Stimulated activated CD4-positive, alpha-beta T cell treated with anti-CD3 and anti-CD28 coated beads, Interleukin-4, amount 100 ng/mL, for 48 hours (primary cell): ENCODE measurements at places on chromosomes 5 and 9.

DNA sequence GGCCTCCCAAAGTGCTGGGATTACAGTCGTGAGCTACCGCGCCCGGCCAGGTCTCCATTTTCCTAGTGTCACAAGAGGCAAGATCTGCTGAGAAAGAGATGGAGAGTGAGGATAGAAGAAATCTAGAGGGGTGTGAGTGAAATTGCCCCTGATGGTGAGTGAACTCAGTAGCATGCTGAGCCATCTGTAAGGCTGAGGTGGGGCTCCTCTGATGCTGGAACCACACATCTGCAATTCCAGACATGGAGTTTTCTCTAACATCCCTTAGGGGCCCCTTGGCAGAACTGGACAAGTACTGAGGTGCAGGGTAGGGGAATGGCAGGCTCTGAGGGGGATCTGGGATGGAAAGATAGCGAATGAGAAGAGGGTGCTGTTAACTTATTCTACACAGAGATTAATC, 72.0 kb upstream of the FER start:
- DNase-seq: no peak

DNA sequence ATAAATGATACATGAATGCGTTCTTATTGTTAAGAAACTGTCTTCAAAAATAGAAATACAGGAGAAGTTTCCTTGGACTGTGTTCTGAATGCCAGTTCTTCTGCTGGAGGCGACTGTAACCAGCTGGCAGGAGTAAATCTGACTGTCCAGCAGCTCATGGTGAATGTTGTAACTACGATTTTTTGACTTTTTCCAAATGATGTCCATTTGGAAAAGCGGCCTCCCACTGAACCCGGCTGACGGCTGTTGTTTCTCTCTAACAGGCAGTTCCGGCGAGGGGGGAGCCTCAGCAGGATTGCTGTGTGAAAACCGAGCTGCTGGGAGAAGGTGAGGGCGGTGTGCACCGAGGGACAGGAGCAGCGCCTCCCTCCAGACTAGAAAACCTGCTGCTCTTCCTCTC, 91.9 kb downstream of the EHMT1 start:
- DNase-seq: no peak

DNA sequence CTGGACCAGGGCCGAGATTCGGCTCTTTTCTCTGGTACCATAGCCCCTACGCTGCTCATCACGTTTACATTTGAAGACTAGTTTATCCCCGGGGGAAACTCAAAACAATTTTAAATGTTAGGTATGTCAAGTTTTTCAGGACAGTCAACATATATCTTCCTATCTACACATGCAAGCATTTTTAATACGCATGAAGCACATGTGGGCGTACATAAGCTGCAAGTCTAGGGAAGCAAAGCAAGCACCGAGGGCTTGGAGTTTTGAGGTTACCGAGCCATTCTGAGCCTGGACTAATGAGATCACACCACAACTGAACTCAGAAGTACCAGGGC, 154.4 kb downstream of the AUH start:
- no peak for DNase-seq

GRCh38 chr5:112125903-112126302, 293.2 kb downstream of the EPB41L4A start:
- DNase-seq: no peak

DNA sequence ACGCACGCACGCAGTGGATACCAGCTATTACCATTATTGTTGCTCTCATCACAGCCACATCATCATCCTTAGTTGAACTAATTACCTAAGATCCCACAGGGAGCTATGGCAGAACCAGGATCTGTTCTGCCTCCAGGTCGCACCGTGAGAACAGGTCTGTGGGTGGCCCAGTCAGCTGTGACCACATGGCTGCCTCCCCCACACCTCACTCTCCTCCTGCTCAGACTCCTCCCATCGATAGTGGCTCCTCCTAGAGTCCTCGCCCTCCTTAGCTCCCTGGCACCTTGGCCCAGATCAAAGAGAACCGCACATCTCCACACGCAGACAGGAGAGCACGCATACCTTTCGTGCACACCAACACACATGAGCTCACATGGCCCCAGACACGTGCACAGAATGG, 32.4 kb upstream of the RPL26L1 start:
- no peak for DNase-seq

DNA sequence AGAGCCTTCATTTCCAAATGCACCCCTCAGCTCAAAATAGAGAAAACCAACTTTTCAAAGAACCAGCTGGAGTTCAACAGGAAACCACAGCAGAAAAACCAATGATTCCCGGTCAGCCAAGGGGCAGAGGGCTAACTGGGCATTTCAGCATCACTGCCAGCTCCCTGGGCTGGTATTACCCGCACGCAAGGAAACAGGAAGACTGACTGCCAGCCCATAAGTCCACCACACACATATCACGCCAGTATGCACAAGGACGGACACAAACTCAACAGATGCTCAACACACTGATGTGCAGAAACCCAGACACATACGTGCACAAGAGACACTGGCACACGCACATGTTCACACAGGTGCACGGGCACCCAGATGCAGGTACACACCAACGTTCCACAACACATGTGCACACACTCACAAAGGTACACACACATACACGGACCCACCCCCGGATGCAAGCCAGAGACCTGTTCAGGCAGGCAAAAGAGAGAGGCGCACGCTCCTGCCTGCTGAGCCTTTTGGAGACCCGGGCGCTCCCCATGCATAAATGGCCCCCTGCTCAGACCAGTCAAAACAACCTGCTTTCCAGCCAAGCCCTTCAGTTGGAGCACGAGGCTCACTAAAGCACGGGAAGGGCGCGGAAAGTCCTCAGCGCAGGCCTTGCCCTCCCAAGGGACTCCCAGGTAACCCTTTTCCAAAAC, 2.1 kb downstream of the ADAMTS2 start:
- no peak for DNase-seq

DNA sequence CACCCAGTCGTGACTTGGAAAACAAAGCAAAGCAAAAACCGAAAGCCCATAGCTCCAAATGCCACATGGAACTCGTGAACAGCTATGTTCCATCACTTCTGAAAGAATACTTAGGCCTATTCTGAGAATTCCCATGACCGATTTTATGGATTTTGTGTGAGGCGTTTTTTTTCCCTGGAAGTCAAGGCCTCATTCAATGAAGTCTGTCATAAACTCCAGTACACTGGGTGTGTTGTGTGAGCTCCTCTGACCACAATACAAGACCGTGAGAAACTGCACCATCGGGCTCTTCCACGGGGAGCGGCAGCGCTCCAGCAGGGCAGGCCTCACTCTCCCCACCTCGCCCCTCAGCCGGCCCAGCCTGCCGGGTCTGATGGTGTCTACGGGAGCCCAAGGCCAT, 209.5 kb downstream of the FANCC start:
- DNase-seq: no peak

GRCh38 chr5:114101153-114101552, 260.7 kb upstream of the KCNN2 start:
- DNase-seq: no peak

- DNase-seq: peak; percentile 32
Observed at GRCh38 chr9:2157277-2158110, 142.3 kb downstream of the SMARCA2 start.

DNA sequence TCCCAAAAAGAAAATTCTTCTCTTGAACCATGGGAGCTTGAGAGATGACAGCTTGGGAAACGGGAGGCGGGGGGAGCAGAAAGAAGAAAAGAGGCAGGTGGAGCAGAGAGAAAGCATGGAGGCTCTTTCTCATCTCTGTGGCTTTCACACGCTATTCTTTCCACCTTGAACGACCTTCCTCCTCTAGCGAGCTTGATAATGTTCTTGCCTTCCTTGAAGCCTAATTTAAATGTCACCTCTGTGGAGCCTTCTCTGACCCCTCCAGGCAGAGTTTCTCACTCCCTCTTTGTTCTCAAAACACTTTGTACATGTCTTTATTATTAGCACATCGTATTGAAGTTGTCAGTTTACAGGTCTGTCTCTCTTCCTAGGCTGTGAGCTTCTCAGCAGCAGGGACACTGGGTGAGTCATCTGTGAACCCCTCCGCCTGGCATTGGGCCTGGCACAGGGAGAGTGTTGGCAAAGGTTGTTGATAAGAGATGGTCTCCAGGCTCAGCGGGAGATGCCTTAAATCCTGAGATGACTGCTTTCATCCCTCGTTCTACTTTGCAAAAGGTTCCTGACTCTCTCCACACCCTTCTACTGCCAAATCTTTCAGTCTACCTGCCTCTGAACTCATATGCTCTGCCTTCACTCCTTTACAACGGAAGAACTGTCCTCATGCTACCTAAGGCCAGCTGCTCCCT, 14.1 kb upstream of the STRBP start:
- no peak for DNase-seq

DNA sequence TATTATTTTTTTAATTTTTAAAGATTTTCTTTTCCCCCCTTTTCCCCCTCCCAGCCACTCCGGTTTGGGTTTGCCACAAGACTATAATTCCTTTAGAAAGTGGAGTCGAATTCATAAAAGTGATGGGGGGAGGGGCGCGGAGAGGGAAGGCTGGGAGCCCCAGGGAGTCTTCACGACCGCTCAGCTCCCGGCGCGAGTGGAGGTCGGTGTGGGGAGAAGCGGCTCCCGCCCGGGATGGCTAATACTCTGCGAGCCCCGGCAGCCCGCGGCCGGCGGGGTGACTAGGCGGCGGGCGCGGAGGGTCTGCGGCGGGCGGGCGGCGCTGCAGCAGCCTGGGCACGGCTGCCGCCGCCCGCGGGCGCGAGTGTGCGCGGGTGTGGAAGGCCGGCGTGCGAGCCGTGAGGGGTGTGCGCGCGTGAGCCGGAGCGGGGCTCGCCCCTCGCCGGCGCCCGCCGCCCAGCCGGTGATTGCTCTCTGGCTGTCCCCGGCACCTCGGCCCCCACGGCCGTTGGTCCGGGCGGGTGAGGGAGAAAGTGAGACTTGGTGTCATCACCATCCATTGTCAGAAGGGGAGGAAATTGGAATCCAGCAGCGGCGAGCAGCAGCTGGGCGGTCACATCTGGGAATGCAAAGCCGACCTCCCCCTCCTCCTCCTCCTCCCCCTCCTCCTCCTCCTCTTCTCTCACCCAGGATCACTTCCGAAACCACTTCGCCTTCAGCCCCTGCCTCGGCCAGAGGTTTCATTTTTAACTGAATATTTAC, at the start of gene PARP8:
TSS of gene PARP8 (plus strand) at position 377 of the 762 bp plus-strand sequence. CDS start 459 bp downstream, outside the sequence.
- peak; percentile 19 for DNase-seq

DNA sequence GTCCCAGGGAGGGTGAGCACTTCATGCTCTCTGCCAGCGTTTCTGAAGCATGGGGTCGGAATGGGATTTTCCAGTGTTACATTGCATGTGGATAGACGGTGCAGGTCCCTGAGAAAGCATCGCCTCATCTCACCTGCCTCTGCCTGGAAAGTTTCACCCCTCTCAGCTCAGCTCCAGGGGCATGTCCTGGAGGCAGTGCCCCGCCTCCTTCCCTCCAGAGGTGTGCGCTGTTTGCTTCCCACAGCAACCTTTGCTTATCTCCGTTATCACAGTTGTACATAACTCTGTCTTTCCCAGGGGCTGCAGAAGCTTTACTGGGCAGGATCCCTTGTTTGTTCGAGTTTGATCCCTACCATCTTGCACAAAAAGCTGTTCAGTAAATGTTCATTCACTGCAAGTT, 10.7 kb upstream of the CREBRF start:
- no peak for DNase-seq

- DNase-seq: no peak
Observed at GRCh38 chr9:128115187-128116103, 12.1 kb downstream of the PTGES2 start.

GRCh38 chr5:139256820-139257219, 36.7 kb upstream of the MATR3 start:
- no peak for DNase-seq

DNA sequence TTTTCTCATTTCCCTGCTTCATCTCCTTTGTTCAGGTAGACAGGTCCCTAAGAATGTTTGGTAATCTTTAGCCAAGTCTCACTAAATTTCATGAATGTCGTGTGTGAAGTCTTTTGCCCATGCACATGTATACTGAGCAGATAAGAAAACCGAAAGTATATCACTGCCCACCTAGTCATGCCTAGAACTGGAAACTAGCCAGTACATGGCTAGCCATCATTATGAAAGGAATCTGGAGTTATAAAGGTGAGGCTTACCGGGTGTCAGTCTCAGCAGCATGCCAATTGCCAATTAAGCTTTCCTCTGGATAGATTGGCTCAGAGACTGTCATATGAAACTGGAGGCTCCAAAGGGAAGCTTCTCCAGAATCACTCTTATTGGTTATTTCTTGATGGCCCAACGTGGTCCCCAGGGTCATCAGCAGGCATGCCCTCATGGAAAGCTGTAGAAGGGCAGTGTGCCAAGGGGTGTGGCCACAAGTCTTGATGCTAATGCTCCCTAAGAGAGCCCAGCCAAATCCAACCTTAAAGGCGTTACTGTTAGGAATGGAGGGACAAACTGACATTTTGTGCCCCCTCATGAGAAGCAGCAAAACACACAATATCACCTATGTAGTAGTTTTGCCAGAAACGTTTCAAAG, 307.3 kb upstream of the PIK3R1 start:
- no peak for DNase-seq

DNA sequence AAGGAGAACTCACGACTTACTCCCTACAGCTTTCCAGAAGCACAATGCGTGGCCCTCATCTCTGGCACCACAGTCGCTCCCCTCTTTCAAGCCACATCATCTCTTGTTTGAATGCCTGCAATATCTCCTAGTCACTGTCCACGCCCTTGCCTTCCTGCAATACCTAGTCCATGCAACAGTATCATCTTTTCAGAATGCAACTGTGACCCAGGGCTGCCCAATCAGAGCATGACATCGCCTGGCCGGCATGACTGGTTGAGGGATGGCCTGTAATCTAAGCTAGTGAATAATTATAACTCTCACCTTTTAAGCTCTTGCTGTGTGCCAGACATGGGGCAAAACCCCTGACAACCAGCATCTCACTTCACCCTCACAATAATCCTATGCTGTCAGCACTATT, 52.5 kb upstream of the CPEB4 start:
- DNase-seq: no peak

- no peak for DNase-seq
Observed at GRCh38 chr9:35519692-35520363, 29.9 kb downstream of the RUSC2 start.

- DNase-seq: no peak
Observed at GRCh38 chr9:127974001-127974768, 6.6 kb downstream of the EEIG1 start.
